Anterior cingulate cortex (tissue), 58 donors: ENCODE measurements at places on chromosomes 1 and 21.

DNA sequence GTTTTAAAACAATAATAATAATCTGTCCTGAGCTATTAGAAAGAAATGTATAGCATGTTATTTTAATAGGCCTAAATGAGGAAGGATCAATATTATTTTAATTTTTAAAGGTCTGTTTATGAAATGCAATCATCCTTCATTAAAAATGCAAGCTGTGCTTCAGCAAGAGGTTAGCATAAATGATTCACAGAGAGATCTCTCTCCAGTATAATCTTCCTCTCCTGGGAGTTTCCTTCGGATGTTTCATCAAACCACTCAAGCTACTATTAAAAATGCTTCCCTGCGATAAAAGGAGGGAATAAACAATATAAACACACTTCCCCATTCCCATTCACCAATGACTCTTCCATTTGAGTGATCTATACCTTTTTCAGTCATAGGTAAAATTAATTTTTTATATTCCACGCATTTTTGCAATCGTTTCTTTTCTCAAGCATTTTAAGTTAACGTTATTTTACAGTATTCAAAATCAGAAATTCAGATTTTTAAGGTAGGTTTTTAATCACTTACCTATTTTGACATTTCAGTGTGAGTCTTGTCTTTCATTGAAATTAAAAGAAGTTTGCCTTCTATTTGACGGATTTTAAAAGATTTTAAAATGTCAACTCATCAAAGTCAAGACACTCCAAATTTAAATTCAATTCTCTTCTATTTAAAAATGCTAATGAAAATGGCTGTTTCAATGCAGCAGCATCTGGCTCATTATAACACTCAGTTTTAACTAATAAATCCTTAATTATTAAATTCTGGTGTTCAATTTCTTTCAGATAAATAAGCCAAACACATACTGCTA lies 64.3 kb downstream of the RERE start:
- no peak for DNase-seq

DNA sequence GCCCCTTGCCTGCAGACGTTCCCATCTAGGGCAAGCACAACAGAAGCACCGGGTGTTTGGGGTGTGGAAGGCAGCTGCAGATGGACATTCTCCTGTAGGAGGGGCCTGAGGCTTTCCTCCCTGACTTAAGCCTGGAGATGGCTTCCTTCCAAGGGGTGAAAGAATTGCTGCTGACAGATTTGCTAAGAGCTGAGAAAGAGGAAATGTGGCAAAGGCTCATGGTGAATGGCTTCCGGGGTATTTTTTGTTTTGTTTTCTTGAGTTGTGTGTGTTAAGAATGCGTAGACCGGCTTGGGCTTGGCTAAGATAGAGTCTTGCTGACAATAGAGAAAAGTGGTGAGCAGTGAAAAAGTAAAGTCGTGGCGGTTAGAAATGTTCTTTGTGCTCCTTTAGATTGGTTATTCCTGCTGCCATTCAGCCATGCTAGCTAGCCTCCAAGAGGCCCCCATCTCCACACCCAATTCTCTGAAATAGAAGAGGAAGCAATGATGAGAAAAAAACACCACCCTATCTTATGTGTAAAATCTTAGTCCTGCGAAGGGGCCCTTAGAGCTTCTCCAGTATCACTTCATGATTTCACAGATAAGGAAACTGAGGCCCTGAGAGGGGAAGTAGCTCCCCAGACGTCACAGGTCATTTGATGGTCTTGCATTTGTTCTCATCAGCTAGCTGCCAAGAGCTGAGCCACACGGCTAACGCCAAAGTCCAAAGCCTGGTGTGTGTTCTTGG lies 36.9 kb downstream of the EIF2D start:
- no peak for DNase-seq

DNA sequence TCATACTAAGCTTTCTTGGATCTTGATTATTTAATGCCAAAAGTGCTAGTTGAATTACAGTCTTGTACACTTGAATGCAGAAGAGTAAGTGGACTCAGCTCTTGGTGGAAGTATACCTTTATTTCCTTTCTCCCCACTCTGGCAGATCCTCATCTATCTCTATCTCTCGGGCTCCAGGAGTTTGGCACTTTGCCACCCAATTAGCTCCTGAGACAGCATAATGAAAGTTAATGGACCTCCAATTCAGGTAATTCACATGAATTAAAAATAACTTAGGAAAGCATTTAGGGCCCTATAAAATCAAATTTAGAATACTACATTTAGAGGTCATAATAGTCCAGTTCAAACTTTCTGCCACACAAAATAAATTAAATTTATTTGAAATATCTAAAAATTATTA lies 67.4 kb downstream of the OLFM3 start:
- no peak for DNase-seq

DNA sequence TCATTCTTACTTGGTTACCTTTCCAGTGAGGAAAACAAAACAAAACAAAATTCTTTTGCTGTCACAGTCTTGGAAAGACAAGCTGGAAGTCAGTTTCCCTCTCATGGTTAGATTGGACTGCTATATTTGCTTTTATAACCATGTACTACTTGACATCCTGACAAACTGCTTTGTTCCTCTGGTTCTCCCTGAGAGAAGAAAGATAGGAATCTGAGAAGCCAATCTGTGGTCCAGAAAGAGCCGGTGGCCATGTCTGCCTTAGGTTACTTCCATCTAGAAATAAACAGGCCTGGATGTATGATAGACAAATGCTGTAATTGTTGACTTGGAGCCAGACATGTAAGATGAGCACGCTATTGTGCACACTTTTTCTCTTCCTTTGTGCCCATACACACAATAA lies 330.0 kb downstream of the BRINP3 start:
- no peak for DNase-seq

DNA sequence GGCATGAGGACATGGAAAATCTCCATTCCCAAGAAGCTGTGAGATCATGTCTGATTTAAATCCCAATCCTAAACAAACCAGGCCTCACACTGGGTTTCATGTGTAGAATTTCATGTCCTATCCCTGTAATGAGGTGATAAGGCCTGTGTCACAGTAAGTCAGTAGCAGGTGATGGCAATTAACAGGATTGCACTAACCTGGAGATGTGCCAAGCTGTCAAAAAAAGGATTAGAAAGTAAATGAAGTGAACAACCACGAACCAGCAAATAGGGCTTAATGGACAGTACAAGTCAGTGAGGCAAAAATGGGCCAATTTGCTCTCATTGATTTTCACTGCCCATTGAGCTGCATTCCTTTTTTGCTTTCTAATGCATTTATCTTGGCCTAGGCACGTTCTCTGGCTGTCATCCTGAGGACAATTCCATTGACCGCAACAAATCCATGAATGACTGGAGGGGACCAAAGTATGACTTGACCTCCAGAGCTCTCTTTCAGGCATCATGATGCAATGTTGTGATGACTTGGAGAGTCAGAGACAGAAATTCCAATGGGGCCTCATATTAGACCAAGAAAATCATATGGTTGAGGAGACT lies 673.6 kb upstream of the ADGRL2 start:
- no peak for DNase-seq
